SK-N-SH treated with all-trans-retinoic acid at 6 μM for 48 hours (cell line): ENCODE measurements at places on chromosomes 1 and 21.

GRCh38 chr1:82245345-82246014, 444.7 kb downstream of the ADGRL2 start:
- no peak for ATAC-seq

DNA sequence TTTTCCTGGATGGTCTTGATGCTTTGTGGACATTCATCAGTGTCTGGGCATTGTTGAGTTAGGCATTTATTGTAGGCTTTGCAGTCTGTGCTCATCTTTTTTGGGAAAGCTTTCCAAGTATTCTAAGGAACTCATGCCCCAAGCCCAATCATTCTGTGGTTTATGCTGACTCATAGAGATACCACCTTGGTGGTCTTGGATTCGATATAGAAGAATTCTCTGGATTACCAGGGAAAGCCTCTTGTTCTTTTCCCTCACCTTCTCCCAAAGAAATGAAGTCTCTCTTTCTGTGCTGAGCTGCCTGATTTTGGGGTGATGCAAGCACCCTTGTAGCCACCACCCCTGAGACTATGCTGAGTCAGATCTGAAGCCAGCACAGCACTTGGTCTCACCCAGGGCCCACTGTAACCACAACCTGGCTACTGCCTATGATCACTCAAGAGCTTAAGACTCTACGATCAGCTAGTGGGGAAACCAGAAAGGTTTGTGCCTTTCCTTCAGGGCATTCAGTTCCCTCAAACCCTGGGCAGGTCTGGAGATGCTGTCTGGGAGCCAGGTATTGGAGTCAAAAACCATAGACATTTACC, 422.6 kb downstream of the NUF2 start:
- no peak for ATAC-seq

- peak; percentile 39 for ATAC-seq
Observed at GRCh38 chr1:209890641-209891330, 47.2 kb upstream of the SYT14 start.

GRCh38 chr1:50977575-50978143, 7.6 kb downstream of the CDKN2C start:
- ATAC-seq = peak; percentile 60

GRCh38 chr1:183562701-183563100, 27.6 kb downstream of the NCF2 start:
- no peak for ATAC-seq

- ATAC-seq = no peak
Observed at GRCh38 chr21:46104104-46104503, 6.2 kb downstream of the COL6A2 start.

GRCh38 chr1:50368179-50369007, 54.9 kb downstream of the DMRTA2 start:
- ATAC-seq = peak; percentile 83

DNA sequence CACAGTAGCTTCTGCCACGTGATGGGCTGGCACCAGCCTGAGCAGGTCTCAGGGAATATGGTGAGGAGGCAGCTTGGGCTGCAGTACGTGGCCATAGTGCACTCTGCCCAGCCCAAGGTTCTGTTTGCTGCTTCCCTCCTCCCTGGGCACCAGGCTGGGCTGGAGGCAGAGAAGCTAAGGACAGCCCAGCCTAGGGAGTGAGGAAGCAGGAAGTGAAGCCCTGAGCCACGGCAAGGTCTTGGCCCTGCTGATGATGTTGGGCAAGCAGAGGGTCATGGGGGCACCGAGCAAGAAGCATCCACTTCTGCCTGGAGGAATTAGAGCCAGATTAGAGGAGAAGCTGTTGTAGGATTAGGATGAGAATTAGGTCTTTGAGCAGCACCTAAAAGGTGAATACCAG, 326.7 kb upstream of the VAMP3 start:
- ATAC-seq = no peak

GRCh38 chr1:7902478-7903085, 38.1 kb downstream of the TNFRSF9 start:
- peak; percentile 97 for ATAC-seq
